ENCODE measurements at places on chromosomes 1 and 21. TPM values are rescaled to one million over a fixed set of nuclear protein-coding genes. Genes with fewer than 3 reads are reported as not detected.

GRCh38 chr1:40838045-40838979 is 23.9 kb downstream of the CITED4 start:
- no peaks in the 10 kb centered on the region for H3K27me3 ChIP-seq
- DNase-seq: no peak
- no peaks in the 10 kb centered on the region for H3K36me3 ChIP-seq
- no peak overlapping the region for H3K27ac ChIP-seq
- H3K4me1 ChIP-seq: no peaks in the 10 kb centered on the region

Gene ROR1
- total RNA-seq: 23.2 TPM

- no peak overlapping the region for H3K4me3 ChIP-seq
- peaks cover 5% of the 10 kb centered on the region for H3K4me1 ChIP-seq
- H3K36me3 ChIP-seq: no peaks in the 10 kb centered on the region
- H3K27ac ChIP-seq: no peak overlapping the region
- H3K27me3 ChIP-seq: peaks cover 4% of the 10 kb centered on the region
- no peak for DNase-seq
Observed at GRCh38 chr1:203206129-203206687, 19.7 kb upstream of the CHI3L1 start.

- H3K4me3 ChIP-seq: no peak overlapping the region
- H3K36me3 ChIP-seq: peaks cover 2% of the 10 kb centered on the region
- no peaks in the 10 kb centered on the region for H3K4me1 ChIP-seq
- H3K27ac ChIP-seq: no peak overlapping the region
- no peaks in the 10 kb centered on the region for H3K27me3 ChIP-seq
Observed at GRCh38 chr1:28286111-28286510, 26.8 kb downstream of the SESN2 start.

Gene MYOG
- total RNA-seq: not detected

GRCh38 chr1:54289712-54290233 is 89.8 kb downstream of the MRPL37 start:
- peaks cover 36% of the 10 kb centered on the region for H3K4me1 ChIP-seq
- no peak overlapping the region for H3K4me3 ChIP-seq
- no peak for DNase-seq

DNA sequence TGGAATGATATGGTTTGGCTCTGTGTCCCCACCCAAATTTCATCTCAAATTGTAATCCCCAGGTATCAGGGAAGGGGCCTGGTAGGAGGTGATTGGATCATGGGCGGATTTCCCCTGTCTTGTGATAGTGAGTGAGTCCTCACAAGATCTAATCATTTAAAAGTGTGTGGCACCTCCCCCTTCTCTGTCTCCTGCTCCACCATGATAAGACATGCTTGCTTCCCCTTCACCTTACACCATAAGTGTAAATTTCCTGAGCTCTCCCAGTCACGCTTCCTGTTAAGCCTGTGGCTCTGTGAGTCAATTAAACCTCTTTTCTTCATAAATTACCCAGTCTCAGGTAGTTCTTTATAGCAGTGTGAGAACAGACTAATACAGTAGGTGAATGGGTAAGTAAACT is 109.3 kb downstream of the DMRTB1 start:
- H3K27me3 ChIP-seq: no peaks in the 10 kb centered on the region
- H3K36me3 ChIP-seq: no peaks in the 10 kb centered on the region
- no peaks in the 10 kb centered on the region for H3K4me1 ChIP-seq
- DNase-seq: peak; percentile 3
- H3K27ac ChIP-seq: no peak overlapping the region

- H3K27me3 ChIP-seq: no peaks in the 10 kb centered on the region
- no peaks in the 10 kb centered on the region for H3K4me1 ChIP-seq
- DNase-seq: peak; percentile 12
- H3K36me3 ChIP-seq: no peaks in the 10 kb centered on the region
- H3K27ac ChIP-seq: no peak overlapping the region
Observed at GRCh38 chr1:163796394-163796821, 474.7 kb downstream of the NUF2 start.

Gene HES5
- 1.00 TPM for total RNA-seq

GRCh38 chr1:225409051-225409450 is 18.8 kb downstream of the LBR start:
- no peak for DNase-seq
- no peak overlapping the region for H3K4me3 ChIP-seq
- H3K4me1 ChIP-seq: no peaks in the 10 kb centered on the region

Gene ADAMTSL4
- total RNA-seq: 23.2 TPM

Gene OR14K1
- not detected for total RNA-seq

Gene ADIPOR1
- 96.5 TPM for total RNA-seq

DNA sequence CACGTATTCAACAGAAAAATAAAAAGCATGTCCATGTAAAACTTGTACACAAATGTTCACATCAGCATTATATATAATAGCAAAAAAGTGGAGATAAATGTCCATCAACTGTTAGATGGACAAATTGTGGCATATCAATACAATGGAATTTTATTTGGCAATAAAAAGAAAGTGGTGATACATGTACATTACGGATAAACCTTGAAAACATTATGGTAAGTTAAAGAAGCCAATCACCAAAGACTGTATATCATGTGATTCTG is 76.9 kb downstream of the EIF4G3 start:
- H3K27me3 ChIP-seq: no peaks in the 10 kb centered on the region
- H3K27ac ChIP-seq: no peak overlapping the region
- no peaks in the 10 kb centered on the region for H3K36me3 ChIP-seq
- H3K4me1 ChIP-seq: no peaks in the 10 kb centered on the region

Gene ENAH
- total RNA-seq: 89.4 TPM

Measured in lung (tissue), 17 donors.